ENCODE measurements at places on chromosomes 12 and 14. TPM values are rescaled to one million over a fixed set of nuclear protein-coding genes. Genes with fewer than 3 reads are reported as not detected.

Gene LHX5
- total RNA-seq: not detected

Gene PSMC1
- total RNA-seq: 94.3 TPM

Gene PTPN6
- total RNA-seq: 43.2 TPM

Gene KLHDC2
- total RNA-seq: 83.2 TPM

Gene E2F7
- total RNA-seq: 3.5 TPM

Gene LMO3
- 9.6 TPM for total RNA-seq

Gene SUSD6
- total RNA-seq: 52.3 TPM

Gene CHST11
- total RNA-seq: 25.4 TPM

Gene GPR68
- 0.87 TPM for total RNA-seq

Gene MDP1
- total RNA-seq: 25.5 TPM

Gene ERP27
- 2.3 TPM for total RNA-seq

Gene BEGAIN
- total RNA-seq: 2.5 TPM

Gene ABCD2
- total RNA-seq: not detected

Gene GZMH
- not detected for total RNA-seq

Gene KRT6C
- not detected for total RNA-seq

Gene PLEKHH1
- total RNA-seq: 57.9 TPM

Gene ST8SIA1
- total RNA-seq: 17.7 TPM

Gene NAV3
- total RNA-seq: 12.6 TPM

Gene TMEM179
- total RNA-seq: 1.4 TPM

Gene GNPNAT1
- total RNA-seq: 41.4 TPM

Gene ALDH1L2
- total RNA-seq: 2.6 TPM

Gene CD9
- total RNA-seq: 845 TPM

Gene CABP1
- 0.62 TPM for total RNA-seq

Gene CFAP251
- total RNA-seq: 4.5 TPM

Gene JDP2
- total RNA-seq: 34.0 TPM

Gene CCDC196
- total RNA-seq: 2.6 TPM

Gene PTPRO
- 0.55 TPM for total RNA-seq

Gene MAPKAPK5
- total RNA-seq: 80.6 TPM

Gene TMCC3
- total RNA-seq: 15.4 TPM

Gene SERPINA10
- not detected for total RNA-seq

Gene PTGDR
- total RNA-seq: 0.55 TPM

Gene FAM90A1
- total RNA-seq: 0.18 TPM

Gene CS
- total RNA-seq: 110 TPM

Gene POTEM
- 124 TPM for total RNA-seq

Gene HNF1A
- total RNA-seq: 1.3 TPM

Gene AKAP6
- total RNA-seq: 3.6 TPM

Gene ZNF26
- 14.2 TPM for total RNA-seq

Gene ANO2
- 7.0 TPM for total RNA-seq

Gene AQP6
- total RNA-seq: 0.40 TPM

Gene KRT3
- total RNA-seq: not detected

Gene PLEK2
- 21.1 TPM for total RNA-seq

Gene KSR2
- 1.0 TPM for total RNA-seq

Gene TAS2R19
- 1.2 TPM for total RNA-seq

Gene RNASE7
- total RNA-seq: not detected

Gene CYP46A1
- total RNA-seq: 0.46 TPM

Gene LALBA
- 1.6 TPM for total RNA-seq

Gene C12orf54
- total RNA-seq: 6.0 TPM

Gene TAC3
- total RNA-seq: not detected

Gene SMIM41
- total RNA-seq: 7.5 TPM

Gene LRFN5
- 5.3 TPM for total RNA-seq

Gene MYO1H
- not detected for total RNA-seq

Gene RAB2B
- total RNA-seq: 35.9 TPM

Gene SYCP3
- not detected for total RNA-seq

Gene INHBE
- not detected for total RNA-seq

Gene ZFHX2
- 3.1 TPM for total RNA-seq

Gene KRT79
- total RNA-seq: not detected

Gene DLK1
- total RNA-seq: 0.14 TPM

Gene LMNTD1
- not detected for total RNA-seq

Gene WDHD1
- total RNA-seq: 5.1 TPM

Gene MLXIP
- 57.7 TPM for total RNA-seq

Measured in prostate gland (tissue), 2 donors.